ENCODE measurements at places on chromosomes 4 and X.
A peak's percentile ranks its signal among the peaks of the same experiment; 100 is the strongest.

- DNase-seq: no peak
These were observed 42.7 kb downstream of the KIF4A start for GRCh38 chrX:70332600-70332999.

- DNase-seq: no peak
These were observed 195.3 kb upstream of the PDE5A start for GRCh38 chr4:119823891-119824290.

GRCh38 chr4:18568600-18568999 is 547.0 kb upstream of the LCORL start:
- DNase-seq: no peak

DNA sequence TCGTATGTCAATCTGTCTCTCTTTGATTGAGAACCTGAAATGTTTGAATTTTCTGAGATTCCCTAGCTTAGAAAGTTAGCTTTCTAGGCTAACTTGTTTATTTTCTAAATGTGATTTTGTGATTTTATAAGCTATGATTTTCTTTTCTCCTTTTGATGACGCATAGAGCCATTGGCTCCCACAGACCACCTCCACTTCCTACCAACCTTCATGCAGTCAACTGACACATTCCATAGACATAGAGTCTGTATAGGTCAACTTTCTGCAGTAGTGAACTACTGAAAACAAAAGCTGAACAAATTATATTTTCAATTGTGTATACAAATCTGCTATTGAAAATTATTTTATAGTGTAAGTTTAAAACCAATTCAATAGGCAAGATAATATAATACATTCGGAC is 2.8 kb upstream of the SULT1B1 start:
- DNase-seq: no peak

- no peak for DNase-seq
These were observed 11.7 kb upstream of the PTTG2 start for GRCh38 chr4:37948542-37948941.

DNA sequence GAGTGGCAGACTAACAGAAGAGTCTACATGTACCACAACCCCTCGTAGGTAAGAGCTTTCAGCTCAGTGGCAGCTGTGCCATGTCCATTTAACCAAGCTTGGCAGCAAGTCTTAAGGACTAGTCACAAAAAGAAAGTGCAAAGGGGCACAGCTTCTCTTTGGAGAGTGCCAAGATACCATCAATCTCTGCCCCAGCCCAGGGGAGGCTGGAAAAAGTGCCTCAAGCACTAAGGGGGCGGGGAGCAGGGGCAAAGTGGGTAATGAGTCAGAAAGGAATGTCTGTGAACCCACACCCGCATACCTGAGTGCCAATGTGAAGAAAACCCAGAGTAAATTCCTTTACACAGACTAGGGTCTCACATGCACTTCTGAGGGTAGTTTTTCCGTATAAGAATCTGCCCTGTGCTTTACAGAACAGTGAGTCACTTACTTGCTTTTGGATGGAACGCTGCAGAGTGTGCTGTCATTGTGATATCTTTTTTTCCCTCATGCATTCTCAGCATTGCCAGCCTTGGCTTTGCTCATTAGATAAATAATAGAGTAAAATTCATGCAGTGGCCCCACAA is 219.8 kb downstream of the ZNF674 start:
- DNase-seq: no peak

GRCh38 chrX:84340968-84341367 is 153.0 kb upstream of the RPS6KA6 start:
- DNase-seq: no peak

DNA sequence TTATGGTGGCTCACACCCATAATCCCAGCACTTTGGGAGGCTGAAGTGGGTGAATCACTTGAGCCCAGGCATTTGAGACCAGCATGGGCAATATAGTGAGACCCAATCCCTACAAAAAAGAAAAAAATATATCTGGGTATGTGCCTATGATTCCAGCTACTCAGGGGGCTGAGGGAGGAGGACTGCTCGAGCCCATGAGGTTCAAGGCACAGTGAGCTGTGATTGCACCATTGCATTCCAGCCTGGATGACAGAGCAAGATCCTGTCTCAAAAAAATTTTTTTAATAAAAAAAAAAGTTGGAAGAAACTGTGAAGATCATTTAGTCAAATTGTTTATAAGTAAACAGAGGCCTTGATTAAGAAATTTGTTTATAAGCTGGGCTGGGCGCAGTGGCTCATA is 39.7 kb downstream of the KLHL8 start:
- DNase-seq: no peak

DNA sequence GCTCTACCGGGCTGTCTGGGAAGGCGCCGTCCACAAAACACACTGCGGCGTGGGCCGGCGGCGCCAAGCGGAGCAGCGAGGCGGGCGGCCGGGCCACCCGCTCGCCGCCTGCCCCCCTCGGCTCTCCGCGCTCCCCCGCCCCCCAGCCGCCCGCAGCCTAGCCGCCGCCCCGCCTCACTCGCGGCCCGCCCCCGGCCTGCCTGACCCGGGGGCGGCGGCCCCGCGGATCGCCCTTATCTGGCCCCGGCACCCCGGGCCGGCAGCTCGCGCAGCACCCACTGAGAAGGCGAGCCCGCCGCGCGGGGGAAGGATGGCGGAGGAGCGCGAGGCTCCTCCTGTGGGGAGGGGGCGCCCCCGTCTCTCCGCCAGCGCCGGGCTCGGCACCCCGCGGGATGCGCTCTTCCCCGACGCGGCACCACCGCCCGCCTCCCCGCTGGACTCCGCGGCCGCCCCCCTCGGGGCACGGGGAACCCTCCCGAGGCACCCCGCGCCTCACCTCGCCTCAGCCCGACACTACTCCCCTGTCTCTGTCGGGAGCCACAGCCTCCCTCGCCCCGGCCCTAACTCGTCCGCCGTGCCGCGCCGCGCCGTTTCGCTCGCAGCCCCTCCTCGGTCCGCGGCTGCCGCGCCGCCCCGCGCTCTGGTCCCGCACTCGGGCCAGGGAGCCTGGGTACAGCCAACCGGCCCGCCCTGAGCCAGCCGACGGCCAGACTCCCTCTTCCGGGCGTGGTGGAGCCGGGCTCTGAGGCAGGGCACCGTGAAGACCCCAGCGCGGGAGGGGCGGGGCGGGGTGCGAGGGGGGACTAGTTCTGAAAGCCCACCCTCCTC is 566 bp downstream of the ATP11C start:
- peak; percentile 44 for DNase-seq

DNA sequence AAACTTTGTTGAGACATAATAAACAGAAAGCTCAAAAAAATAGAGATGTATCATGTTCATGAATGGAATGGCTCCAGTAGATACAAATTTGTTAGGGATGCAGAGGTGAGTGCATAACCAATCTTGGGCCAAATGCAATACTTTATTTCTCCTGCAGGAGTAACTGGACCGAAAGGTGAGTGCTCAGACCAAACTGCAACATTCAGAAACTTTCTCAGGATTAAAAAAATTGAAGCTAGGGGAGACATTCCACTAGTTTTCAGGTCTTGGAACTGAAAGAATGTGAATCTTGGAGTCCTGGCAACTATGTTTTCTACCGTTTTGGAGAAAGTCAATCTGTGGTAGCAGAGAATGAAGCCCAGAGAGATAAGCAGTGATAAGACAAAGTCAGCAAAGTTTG is 21.2 kb upstream of the LCORL start:
- no peak for DNase-seq

- no peak for DNase-seq
These were observed 546.5 kb downstream of the KLHL13 start for GRCh38 chrX:117570160-117570559.

- DNase-seq: no peak
These were observed 114.1 kb upstream of the NPY2R start for GRCh38 chr4:155094201-155094820.

- no peak for DNase-seq
These were observed 364.5 kb downstream of the MAPK10 start for GRCh38 chr4:85995361-85995760.

DNA sequence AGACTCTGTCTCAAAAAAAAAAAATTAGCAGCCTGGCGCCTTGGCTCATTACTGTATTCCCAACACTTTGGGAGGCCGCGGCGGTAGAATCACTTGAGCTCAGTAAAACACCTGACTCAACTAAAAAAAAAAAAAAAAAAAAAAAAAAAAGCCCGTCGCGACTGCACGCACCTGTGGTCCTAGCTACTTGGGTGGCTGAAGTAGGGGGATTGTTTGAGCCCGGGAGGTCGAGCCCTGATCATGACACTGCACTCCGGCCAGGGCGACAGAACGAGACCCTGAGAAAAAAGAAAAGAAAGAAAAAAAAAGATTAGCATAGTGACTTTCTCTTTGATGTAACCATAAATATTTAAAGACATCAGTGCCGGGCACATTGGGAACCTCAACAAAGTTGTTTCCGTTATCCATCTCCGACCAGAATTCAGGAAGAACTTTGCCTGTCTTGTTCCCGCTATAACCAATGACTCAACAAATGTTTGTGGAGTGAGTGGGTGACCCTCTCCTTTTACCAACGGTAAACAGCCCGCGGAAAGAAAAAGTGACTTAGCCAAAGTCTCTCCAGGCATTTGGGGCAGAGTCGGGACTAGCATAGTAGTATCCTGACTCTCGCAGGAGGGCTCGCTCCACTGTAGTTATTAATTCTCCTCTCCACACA is 553 bp upstream of the MED28 start:
- DNase-seq: no peak

- DNase-seq: no peak
These were observed 84.7 kb downstream of the PTPN13 start for GRCh38 chr4:86678796-86679195.
